ENCODE measurements at places on chromosomes 6 and 20.

- no peak for DNase-seq
These were observed 107.7 kb downstream of the AGPAT4 start for GRCh38 chr6:161166176-161166575.

GRCh38 chr6:51928320-51928719 is 159.1 kb downstream of the PKHD1 start:
- DNase-seq, result no peak

- DNase-seq, result peak; percentile 86
These were observed at the start of gene SNX21 for GRCh38 chr20:45833030-45833882. Gene SNX21 (plus strand): TSS chr20:45833799. CDS start chr20:45833920, 121 bp downstream.

GRCh38 chr6:17197607-17198006 is 83.6 kb upstream of the RBM24 start:
- no peak for DNase-seq

Measured in WTC11 (cell line).